Activated CD8-positive, alpha-beta memory T cell treated with anti-CD3 and anti-CD28 coated beads for 4 hours (primary cell): ENCODE measurements at places on chromosomes 7 and 10.
A peak's percentile ranks its signal among the peaks of the same experiment; 100 is the strongest.

DNA sequence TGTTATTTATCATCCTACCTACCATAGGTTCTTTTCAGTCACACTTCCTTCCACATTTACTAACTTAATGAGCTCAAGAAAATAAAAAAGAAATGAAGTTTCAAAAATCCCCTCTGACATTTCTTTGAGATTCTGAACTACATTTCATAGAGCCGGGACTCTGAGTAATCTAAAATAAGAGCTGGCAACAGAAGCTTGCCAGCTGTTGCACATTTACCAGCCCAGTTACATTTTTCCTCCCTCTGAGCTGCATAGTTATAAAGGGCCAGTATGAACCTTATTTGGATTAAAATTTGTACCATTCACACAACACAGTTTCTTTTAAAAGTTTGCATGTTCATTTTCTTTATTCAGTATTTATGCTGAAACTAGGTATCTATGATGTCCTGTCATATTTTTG, 119.5 kb upstream of the CAV2 start:
- no peak for DNase-seq

- DNase-seq = no peak
Measured at GRCh38 chr7:7696458-7697119, 21.8 kb downstream of the RPA3 start.

- no peak for DNase-seq
Measured at GRCh38 chr7:27178366-27178765, 4.2 kb upstream of the HOXA10 start.

DNA sequence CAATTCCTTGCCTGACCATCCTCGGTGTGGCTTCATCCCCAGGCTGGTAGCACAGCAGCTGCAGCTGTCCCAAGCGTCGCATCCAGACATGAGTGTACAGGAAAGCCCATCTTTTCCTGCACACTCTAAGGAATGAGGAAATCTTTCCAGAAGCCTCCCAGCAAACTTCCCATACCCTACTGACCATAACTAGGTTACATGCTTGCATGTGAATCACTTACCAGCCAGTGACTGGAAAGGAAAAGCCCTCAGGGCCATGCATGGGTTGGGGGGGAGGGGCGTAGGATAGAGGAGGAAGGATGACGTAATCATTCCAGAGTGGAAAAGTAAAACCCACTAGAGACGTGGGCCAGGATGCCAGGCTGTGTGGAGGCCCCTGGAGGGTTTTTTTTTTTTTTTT, 18.9 kb upstream of the ZNF212 start:
- DNase-seq = no peak

- DNase-seq = no peak
Measured at GRCh38 chr7:143285806-143286521, 1.2 kb downstream of the TMEM139 start.

DNA sequence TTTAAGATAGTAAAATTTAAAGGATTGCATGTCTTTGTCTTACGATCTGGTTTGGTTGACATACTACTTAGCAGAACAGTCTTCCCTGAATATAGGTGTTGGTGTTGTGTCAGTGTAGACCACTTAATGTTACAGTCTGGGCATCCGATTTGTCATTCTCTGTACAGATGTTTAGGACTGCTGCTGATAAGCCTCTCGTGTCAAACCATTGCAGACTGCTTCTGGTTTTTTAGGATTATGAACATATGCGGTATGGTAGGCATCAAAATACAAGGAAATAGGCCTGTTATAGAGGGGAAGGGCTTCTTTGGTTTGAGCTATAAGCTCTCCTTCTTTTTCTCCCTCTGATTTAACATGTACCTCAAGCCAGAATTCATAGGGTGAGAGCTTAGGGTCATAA, 7.4 kb downstream of the CYP3A43 start:
- no peak for DNase-seq

DNA sequence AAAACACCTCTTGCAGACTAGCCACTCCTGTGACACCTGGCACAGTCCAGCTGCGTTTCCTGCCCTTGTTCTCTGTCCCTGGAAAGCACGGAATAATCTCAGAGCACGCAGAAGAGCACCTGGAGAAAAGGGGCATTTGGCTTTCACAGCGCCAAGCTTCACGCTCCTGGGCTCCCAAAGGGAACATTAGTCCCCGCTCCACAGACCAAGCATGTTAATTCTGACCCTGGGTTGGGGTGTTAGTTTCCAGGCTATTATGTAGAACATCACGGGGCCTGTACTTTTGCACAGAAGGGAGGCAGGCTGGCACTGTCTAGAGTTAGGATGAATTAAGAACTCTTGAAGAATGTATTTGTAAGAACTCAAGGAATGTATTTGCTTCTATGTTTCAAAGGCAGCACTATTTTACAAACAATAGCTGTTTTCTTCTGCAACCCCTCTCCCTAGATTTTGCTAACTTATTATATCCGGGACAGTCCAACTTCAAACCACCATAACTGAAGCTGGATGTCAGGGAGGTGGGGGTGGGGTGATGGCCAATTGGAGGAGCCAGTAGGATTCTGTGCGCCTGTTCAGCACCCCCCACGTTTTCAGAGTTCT, 62.2 kb upstream of the TRIM8 start:
- DNase-seq = no peak

- DNase-seq = peak; percentile 9
Measured at GRCh38 chr7:8295638-8296361, 33.8 kb upstream of the ICA1 start.
